ENCODE measurements at places on chromosomes 4 and X. TPM values are rescaled to one million over a fixed set of nuclear protein-coding genes. Genes with fewer than 3 reads are reported as not detected.

The OTUD6A gene
- total RNA-seq = not detected

The SHROOM3 gene
- total RNA-seq = 46.4 TPM

The PKD2 gene
- total RNA-seq = 28.8 TPM

The HEPH gene
- 11.8 TPM for total RNA-seq

The FGG gene
- 384 TPM for total RNA-seq

The TEX13B gene
- not detected for total RNA-seq

DNA sequence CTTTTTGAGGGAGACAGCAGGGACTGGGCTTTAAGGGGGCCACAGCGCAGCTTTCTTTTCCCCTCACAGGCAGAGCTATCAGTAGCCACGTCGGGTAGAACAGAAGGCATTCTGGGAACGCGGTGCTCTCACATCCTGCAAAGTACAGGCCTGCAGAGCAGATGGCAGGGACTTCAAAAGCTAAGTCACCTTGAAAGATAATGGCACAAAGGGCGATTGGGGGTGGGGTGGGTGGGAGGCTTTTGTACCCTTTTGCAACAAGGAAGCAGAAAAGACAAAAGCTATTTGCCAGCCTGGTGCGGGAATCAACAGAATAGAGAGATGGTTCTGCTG lies 93.9 kb downstream of the PHKA2 start:
- H3K27ac ChIP-seq = no peak overlapping the region
- H3K36me3 ChIP-seq = peaks cover 22% of the 10 kb centered on the region
- H3K4me1 ChIP-seq = peaks cover 17% of the 10 kb centered on the region
- no peaks in the 10 kb centered on the region for H3K27me3 ChIP-seq
- no peak for DNase-seq
- no peak overlapping the region for H3K4me3 ChIP-seq

DNA sequence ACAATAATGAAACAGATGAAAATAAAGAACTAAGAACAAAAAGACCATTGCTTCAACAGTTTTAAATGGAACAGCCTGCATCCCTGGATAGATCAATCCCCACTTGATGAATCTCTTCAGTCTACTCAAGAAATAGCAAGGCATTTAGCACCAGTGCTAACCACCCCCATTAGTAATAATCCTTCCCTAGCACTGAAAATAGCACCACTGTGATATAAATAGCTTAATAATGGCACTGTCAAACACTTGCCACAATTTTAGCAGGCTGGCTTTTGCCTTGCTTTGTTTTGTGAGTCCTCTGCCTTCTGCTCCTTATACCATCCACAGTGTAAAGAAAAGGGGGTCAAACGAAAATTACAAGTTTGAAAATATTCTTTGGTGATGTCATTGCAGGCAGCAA lies 17.4 kb downstream of the DCX start:
- DNase-seq = no peak
- no peak overlapping the region for H3K4me3 ChIP-seq
- H3K27ac ChIP-seq = no peak overlapping the region
- H3K36me3 ChIP-seq = no peaks in the 10 kb centered on the region
- no peaks in the 10 kb centered on the region for H3K4me1 ChIP-seq

- H3K4me1 ChIP-seq = no peaks in the 10 kb centered on the region
- no peak for DNase-seq
- no peaks in the 10 kb centered on the region for H3K36me3 ChIP-seq
- H3K27ac ChIP-seq = no peak overlapping the region
- H3K4me3 ChIP-seq = no peak overlapping the region
Measured at GRCh38 chrX:119089619-119090018, 16.8 kb downstream of the CT47C1 start.

DNA sequence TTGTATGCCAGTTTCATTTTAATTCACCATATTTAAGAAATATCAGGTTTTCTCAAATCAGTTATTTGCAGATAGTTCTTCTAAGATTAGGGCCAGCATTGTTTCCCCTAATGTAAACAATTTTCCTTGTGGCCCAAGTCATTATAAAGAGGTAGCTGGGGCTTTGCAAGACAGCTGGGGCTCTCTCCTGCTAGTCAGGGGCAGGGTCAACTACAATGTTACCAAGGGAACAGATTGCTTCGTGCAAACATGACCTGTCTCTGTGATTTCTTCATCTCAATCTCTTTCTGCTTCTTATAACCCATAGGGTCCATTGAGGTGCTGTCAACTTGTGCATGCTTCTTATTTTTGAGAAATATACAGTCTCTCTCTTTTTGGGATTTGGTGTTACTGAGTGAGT lies 12.1 kb downstream of the ARMCX6 start:
- H3K36me3 ChIP-seq = no peaks in the 10 kb centered on the region
- H3K27ac ChIP-seq = no peak overlapping the region

DNA sequence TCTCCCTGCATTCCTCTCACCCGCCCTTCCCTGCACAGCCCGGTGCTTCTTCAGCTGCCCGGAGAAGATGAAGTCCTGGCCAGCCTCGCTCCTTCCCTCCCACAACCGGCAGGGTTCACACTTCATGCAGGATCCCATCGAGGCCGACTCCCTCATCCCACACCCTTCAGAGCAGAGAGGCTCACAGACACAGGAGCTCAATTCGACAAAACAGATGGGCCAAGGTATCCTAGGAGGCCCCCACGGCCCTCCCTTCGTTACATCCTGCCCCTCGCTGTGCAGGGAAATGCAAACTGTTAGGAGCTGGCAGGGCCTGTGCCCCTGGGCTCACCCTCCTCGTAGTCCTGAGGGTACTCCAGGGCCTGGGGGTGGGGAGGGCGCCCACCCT lies 238.1 kb downstream of the DHRSX start:
- H3K4me1 ChIP-seq = no peaks in the 10 kb centered on the region
- DNase-seq = no peak
- no peaks in the 10 kb centered on the region for H3K27me3 ChIP-seq

- H3K4me1 ChIP-seq = no peaks in the 10 kb centered on the region
- H3K27ac ChIP-seq = no peak overlapping the region
- no peak for DNase-seq
- H3K36me3 ChIP-seq = no peaks in the 10 kb centered on the region
- no peak overlapping the region for H3K4me3 ChIP-seq
- H3K27me3 ChIP-seq = no peaks in the 10 kb centered on the region
Measured at GRCh38 chr4:12439633-12440305, 1011.1 kb upstream of the HS3ST1 start.

GRCh38 chr4:26458157-26458561 lies 32.1 kb downstream of the CCKAR start:
- H3K4me3 ChIP-seq = no peak overlapping the region
- H3K27ac ChIP-seq = no peak overlapping the region
- no peak for DNase-seq

- no peak for DNase-seq
- no peak overlapping the region for H3K4me3 ChIP-seq
- no peaks in the 10 kb centered on the region for H3K36me3 ChIP-seq
Measured at GRCh38 chrX:68443155-68443868, 10.0 kb upstream of the OPHN1 start.

DNA sequence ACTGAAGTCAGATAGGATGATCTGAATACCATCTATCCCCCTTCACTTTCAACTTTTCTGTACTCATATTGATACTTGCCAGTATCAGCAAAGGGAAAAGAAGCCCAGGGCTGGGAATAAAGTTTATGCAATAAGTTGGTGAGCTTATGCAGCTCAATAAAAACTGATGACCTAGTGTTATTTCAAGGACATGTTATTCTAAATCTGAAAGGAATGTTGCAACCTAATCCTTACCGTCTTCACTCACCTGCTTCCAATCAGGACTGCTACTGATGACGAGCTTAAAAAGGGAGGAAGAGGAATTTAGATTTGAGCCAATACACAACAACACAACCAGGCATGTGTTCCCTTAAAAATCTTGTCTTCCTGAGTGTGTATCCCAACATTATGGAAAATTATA lies 419.9 kb downstream of the SPRY1 start:
- no peak overlapping the region for H3K27ac ChIP-seq
- H3K4me3 ChIP-seq = no peak overlapping the region
- no peaks in the 10 kb centered on the region for H3K36me3 ChIP-seq
- no peak for DNase-seq

DNA sequence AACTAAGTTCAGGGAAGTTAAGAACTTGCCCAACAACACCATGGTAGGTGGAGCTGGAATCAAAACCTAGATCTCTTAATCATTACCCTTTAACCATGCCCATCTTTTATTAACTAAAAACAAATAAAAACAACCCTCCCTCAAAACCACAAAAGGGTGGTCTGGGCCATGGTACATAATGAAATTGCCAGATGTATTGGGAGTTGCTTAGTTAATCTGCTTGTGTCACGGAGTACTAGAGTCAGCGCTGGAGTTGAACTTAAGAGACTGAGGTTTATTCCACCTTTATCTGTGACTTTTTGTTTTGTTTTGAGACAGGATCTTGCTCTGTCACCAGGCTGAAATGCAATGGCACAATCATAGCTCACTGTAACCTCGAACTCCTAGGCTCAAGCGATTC lies 13.3 kb downstream of the LRRC66 start:
- no peak for DNase-seq
- H3K27ac ChIP-seq = no peak overlapping the region
- H3K36me3 ChIP-seq = no peaks in the 10 kb centered on the region
- H3K27me3 ChIP-seq = no peaks in the 10 kb centered on the region

- no peaks in the 10 kb centered on the region for H3K36me3 ChIP-seq
- H3K27ac ChIP-seq = peak overlapping the region; percentile 44
- H3K4me3 ChIP-seq = no peak overlapping the region
- no peaks in the 10 kb centered on the region for H3K27me3 ChIP-seq
- DNase-seq = peak; percentile 83
Measured at GRCh38 chrX:65587616-65588526, 53.3 kb upstream of the LAS1L start.

DNA sequence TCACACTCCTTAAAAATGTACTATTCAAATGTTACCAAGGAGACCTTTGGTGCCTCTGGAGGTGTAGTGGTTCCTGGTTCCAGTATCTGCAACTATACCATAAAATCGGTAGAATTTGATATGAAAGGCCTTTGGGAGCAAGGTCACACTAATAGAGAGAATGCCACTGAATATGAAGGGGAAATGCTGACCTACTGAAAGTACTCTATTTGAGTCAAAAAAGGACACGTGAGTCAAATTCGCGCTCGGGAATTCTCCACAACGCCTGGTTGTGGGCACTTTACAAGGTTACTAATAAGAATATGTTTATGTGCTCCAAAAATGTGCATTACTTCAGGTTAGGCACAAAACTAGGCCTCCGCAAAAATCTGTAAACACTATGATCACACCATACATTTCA lies 39.5 kb upstream of the RELL1 start:
- H3K27ac ChIP-seq = no peak overlapping the region
- no peaks in the 10 kb centered on the region for H3K36me3 ChIP-seq

- no peak overlapping the region for H3K4me3 ChIP-seq
- H3K27ac ChIP-seq = no peak overlapping the region
- H3K4me1 ChIP-seq = no peaks in the 10 kb centered on the region
- H3K27me3 ChIP-seq = no peaks in the 10 kb centered on the region
- H3K36me3 ChIP-seq = no peaks in the 10 kb centered on the region
Measured at GRCh38 chr4:71882113-71882841, 98.4 kb upstream of the GC start.

- no peak overlapping the region for H3K4me3 ChIP-seq
- H3K27me3 ChIP-seq = no peaks in the 10 kb centered on the region
- no peaks in the 10 kb centered on the region for H3K4me1 ChIP-seq
Measured at GRCh38 chrX:71634366-71634765, 16.1 kb upstream of the CXCR3 start.

- no peaks in the 10 kb centered on the region for H3K4me1 ChIP-seq
- DNase-seq = no peak
- peaks cover 5% of the 10 kb centered on the region for H3K27me3 ChIP-seq
- no peak overlapping the region for H3K4me3 ChIP-seq
- H3K27ac ChIP-seq = no peak overlapping the region
Measured at GRCh38 chrX:115696039-115696438, 135.1 kb downstream of the PLS3 start.

GRCh38 chr4:16818005-16818404 lies 80.4 kb downstream of the LDB2 start:
- no peaks in the 10 kb centered on the region for H3K4me1 ChIP-seq
- no peak for DNase-seq
- no peak overlapping the region for H3K27ac ChIP-seq
- H3K36me3 ChIP-seq = no peaks in the 10 kb centered on the region
